ENCODE measurements at places on chromosomes 16 and 17.

- no peaks in the 10 kb centered on the region for H3K27me3 ChIP-seq
- peaks cover 8% of the 10 kb centered on the region for H3K4me1 ChIP-seq
- peaks cover 8% of the 10 kb centered on the region for H3K36me3 ChIP-seq
- no peak overlapping the region for H3K4me3 ChIP-seq
Measured at GRCh38 chr16:69039333-69039941, 66.0 kb upstream of the HAS3 start.

DNA sequence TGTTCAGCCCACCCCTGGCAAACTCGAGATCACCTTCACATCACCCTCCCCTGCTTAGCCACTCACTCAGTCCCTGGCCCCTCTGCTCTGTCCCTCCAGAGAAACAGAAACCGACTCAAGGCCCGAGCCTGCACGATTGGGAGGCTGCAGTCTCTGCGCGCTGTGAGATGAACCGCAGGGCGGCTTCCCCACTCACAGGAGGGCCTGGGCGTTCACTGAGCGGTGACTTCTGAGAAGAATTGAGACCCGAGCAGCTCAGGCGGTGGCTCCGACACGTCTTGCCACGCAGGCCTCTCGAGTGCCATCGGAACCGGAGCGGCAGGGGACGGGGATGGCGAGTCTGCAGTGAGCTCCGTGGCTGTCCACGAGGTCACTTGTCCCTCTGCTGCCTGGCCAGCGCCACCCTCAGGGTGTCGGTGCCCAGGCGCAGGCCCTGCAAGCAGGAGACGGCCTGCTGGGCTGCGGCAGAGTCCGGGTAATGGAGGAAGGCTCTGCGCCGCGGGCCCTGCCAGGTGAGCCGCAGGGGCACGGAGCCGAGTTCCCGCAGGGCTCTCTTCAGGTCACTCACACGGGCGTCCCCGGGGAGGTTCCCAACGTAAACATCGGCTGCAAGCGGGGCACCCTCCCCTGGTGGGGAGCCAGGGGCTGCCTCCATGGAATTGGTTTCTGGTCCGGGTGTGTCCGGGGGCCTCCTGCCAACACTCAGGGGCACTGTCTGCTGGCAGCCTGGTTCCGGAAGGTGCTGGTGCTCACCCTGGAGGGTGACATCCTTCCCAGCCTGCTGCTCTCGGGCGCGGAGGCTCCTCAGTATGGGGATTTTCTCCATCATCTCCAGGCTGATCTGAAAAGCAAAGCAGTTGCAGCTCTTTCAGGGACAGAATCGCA is 21.6 kb downstream of the FOXF1 start:
- peaks cover 4% of the 10 kb centered on the region for H3K36me3 ChIP-seq
- no peak for DNase-seq
- H3K4me1 ChIP-seq: no peaks in the 10 kb centered on the region
- H3K27ac ChIP-seq: no peak overlapping the region

DNA sequence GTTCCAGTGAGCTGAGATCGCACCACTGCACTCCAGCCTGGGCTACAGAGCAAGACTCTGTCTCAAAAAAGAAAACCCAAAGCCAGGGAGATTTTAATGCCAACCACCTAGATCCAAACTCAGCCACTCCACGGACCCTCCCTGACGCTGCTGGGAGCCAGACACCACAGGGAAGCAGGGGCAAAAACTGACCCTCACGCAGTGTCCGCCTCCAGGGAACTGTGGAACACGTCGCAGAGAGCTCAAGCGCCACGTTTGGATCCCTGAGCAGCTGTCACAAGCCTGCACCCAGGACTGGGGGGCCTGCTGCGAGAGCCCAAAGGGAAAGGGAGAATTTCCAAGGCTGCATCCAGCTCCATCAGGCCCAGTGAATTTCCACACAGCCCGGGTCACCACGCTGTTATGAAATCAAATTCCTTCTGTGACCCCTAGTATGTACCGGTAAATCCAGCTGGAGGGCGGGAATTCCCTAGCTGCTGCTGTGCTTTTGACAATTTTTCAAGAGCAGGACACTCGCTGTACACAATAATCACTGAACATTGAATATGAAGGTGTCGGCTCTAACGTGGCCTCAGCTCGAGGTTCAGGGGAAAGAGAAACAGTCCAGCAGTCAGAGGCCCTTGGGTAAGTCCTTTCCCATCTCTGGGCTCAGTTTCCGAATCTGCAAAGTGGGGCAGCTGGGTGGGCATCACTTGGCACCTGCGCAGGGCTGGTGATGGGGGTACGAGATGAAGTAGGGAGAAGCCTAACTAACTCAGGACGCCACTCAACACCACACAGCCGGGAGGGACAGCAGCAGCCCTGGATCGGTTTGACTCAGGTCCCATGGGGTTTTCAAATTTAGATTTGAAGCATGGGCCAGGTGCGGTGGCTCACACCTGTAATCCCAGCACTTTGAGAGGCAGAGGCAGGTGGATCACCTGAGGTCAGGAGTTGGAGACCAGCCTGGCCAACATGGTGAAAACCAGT is 8.6 kb downstream of the CARHSP1 start:
- DNase-seq: no peak
- H3K36me3 ChIP-seq: no peaks in the 10 kb centered on the region
- H3K4me3 ChIP-seq: no peak overlapping the region
- peaks cover 32% of the 10 kb centered on the region for H3K4me1 ChIP-seq
- H3K27ac ChIP-seq: peak overlapping the region; percentile 48
- peaks cover 17% of the 10 kb centered on the region for H3K27me3 ChIP-seq

DNA sequence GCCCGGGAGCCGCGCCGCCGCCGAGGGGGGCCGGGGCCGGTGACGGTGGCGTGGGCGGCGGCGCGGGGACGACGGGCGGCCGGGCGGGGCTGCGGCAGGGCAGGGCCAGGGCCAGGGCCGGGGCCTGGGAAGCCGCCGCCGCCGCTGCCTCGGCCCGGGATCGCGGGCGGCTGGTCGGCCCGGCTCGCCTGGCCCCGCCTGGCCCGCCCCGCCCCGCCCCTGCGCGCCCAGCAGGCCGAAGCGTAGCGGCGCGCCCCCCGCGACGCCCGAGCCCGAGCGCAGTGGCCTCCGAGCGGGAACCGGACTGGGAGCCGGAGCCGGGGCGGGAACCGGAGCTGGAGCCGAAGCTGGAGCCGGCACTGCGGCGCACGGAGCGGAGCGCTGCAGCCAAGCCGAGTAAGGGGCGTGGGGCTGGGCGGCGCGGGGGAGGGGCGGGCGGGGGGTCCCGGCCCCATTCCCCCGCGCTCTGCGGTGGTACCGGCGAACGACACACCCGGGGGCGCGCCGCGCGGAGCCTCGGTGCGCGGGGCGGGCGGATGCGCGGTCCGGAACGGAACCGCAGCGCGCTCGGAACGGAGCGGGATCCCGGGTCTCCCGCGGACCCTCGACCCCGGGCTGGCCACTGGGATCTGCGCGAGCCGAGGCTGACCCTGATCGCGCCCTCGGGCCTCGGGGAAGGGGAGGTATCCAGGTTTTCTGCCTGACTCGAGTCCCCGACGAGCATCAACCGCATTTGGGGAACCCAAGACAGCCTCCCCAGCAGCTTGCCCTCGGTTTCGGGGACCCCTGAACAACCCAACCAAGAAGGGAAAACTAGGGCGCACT is at the start of gene BEAN1:
Gene BEAN1 (plus strand): TSS at position 260 of the 825 bp plus-strand sequence. CDS start 10,382 bp downstream, outside the sequence.
- DNase-seq: peak; percentile 67
- H3K27me3 ChIP-seq: peaks cover 18% of the 10 kb centered on the region
- H3K4me1 ChIP-seq: peaks cover 6% of the 10 kb centered on the region
- H3K36me3 ChIP-seq: no peaks in the 10 kb centered on the region

GRCh38 chr16:81885976-81886586 is 107.0 kb downstream of the PLCG2 start:
- H3K27ac ChIP-seq: no peak overlapping the region
- no peaks in the 10 kb centered on the region for H3K4me1 ChIP-seq
- DNase-seq: no peak
- H3K4me3 ChIP-seq: no peak overlapping the region

GRCh38 chr16:30626236-30626635 is 16.0 kb upstream of the ZNF689 start:
- H3K4me1 ChIP-seq: no peaks in the 10 kb centered on the region
- H3K36me3 ChIP-seq: no peaks in the 10 kb centered on the region
- no peak for DNase-seq
- H3K4me3 ChIP-seq: no peak overlapping the region
- H3K27ac ChIP-seq: no peak overlapping the region

GRCh38 chr16:28309811-28310311 is 17.5 kb downstream of the SBK1 start:
- no peak for DNase-seq
- H3K36me3 ChIP-seq: peaks cover 8% of the 10 kb centered on the region
- no peak overlapping the region for H3K27ac ChIP-seq
- peaks cover 17% of the 10 kb centered on the region for H3K4me1 ChIP-seq

DNA sequence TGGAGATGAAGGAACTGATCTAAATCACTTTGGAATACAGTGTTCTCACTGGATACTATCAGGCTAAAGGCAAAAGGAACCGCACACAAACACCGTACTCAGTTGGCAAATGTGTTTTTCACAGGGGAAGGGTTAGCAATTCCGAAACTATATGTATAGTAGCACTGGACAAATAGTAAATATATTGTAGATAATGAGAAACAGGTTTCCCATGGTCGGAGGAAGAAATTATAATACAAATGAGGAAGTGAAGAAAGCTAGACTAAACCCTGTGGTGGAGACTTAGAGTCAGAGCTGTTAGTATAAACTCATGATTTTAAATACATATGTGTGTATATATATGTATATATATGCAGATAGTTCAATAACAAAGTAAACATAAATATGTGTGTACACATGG is 414.1 kb upstream of the SALL1 start:
- no peaks in the 10 kb centered on the region for H3K4me1 ChIP-seq
- H3K27me3 ChIP-seq: no peaks in the 10 kb centered on the region
- no peak overlapping the region for H3K27ac ChIP-seq
- H3K4me3 ChIP-seq: no peak overlapping the region
- H3K36me3 ChIP-seq: no peaks in the 10 kb centered on the region
- DNase-seq: no peak

GRCh38 chr16:69888005-69888590 is 63.0 kb upstream of the CLEC18A start:
- peaks cover 21% of the 10 kb centered on the region for H3K4me1 ChIP-seq
- peak overlapping the region; percentile 22 for H3K27ac ChIP-seq
- no peak overlapping the region for H3K4me3 ChIP-seq

GRCh38 chr17:47956791-47957590 is 692 bp downstream of the PRR15L start:
- peaks cover 5% of the 10 kb centered on the region for H3K4me1 ChIP-seq
- H3K36me3 ChIP-seq: peaks cover 6% of the 10 kb centered on the region
- no peak overlapping the region for H3K27ac ChIP-seq
- DNase-seq: no peak

All from glutamatergic neuron (in vitro differentiated cells).